ENCODE measurements at places on chromosomes 1 and 21. TPM values are rescaled to one million over a fixed set of nuclear protein-coding genes. Genes with fewer than 3 reads are reported as not detected.

SERINC2 gene
- total RNA-seq, result 8.5 TPM

SGIP1 gene
- total RNA-seq, result 4.4 TPM

MAP10 gene
- total RNA-seq, result 1.8 TPM

LAD1 gene
- total RNA-seq, result not detected

NMNAT1 gene
- total RNA-seq, result 21.6 TPM

PLCH2 gene
- 0.09 TPM for total RNA-seq

TP73 gene
- not detected for total RNA-seq

ABCG1 gene
- 0.60 TPM for total RNA-seq

NCAM2 gene
- total RNA-seq, result 56.1 TPM

CELA2B gene
- total RNA-seq, result not detected

OR6F1 gene
- total RNA-seq, result not detected

OR2L8 gene
- total RNA-seq, result not detected

MROH7 gene
- under 0.01 TPM for total RNA-seq

CLCA1 gene
- not detected for total RNA-seq

GUCA2A gene
- not detected for total RNA-seq

KRTAP12-2 gene
- total RNA-seq, result not detected

KLHDC9 gene
- 1.5 TPM for total RNA-seq

ARMH1 gene
- 0.59 TPM for total RNA-seq

ZNF670 gene
- 2.2 TPM for total RNA-seq

CELSR2 gene
- 3.0 TPM for total RNA-seq

CYP4A11 gene
- total RNA-seq, result not detected

CLIC6 gene
- total RNA-seq, result not detected

MYCL gene
- total RNA-seq, result 2.1 TPM

GRHL3 gene
- total RNA-seq, result not detected

KRTAP19-3 gene
- total RNA-seq, result not detected

FCAMR gene
- total RNA-seq, result not detected

ROR1 gene
- total RNA-seq, result 9.1 TPM

STUM gene
- total RNA-seq, result not detected

SLAMF7 gene
- not detected for total RNA-seq

TAS1R1 gene
- total RNA-seq, result not detected

LEMD1 gene
- not detected for total RNA-seq

ZNF683 gene
- total RNA-seq, result not detected

SH3BGR gene
- 3.0 TPM for total RNA-seq

ITSN1 gene
- total RNA-seq, result 84.8 TPM

TRMT1L gene
- 32.5 TPM for total RNA-seq

CKS1B gene
- total RNA-seq, result 30.3 TPM

LRRC42 gene
- total RNA-seq, result 33.9 TPM

IFI44L gene
- total RNA-seq, result 1.6 TPM

CELA2A gene
- total RNA-seq, result not detected

PRKAA2 gene
- 0.89 TPM for total RNA-seq

SPRR2A gene
- not detected for total RNA-seq

PIGR gene
- total RNA-seq, result not detected

RHEX gene
- not detected for total RNA-seq

CNKSR1 gene
- 0.30 TPM for total RNA-seq

DNALI1 gene
- total RNA-seq, result 0.89 TPM

SZRD1 gene
- total RNA-seq, result 16.9 TPM

All from smooth muscle cell of the umbilical artery (primary cell).